ENCODE measurements at places on chromosomes 1 and 21.
A peak's percentile ranks its signal among the peaks of the same experiment; 100 is the strongest.

DNA sequence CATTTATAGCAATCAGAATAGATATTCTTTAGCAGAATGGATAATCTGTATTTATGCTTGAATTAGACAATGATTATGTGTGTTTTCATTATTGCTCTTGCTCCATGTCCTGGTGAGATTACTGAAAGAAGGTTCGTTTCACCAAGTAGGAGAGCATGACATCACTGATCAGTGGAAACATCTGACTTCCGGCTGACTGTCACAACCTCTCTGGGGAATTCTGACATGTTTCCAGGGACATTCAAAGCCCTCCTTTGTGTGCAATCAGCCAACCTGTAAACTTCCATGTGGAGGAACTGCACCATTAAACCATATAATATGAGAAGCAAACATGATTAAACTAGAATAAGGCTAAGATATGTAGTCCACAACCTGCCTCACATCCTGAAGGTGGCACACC is 424.8 kb upstream of the ADGRL4 start:
- DNase-seq = peak; percentile 6

GRCh38 chr1:199551967-199552565 is 475.4 kb upstream of the NR5A2 start:
- peak; percentile 73 for DNase-seq

DNA sequence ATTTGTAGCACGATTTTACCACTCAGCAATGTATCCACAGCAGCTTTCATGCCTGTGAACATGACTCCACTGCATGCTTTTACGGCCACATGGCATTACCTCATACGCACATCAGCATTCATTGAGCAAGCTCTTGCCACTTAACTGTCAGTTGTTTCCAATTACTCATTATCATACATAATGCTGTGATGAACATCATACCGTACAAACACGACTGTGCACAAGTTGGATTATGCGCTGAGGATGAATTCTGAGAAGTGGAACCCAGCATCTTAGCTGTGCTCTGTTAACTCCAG is 9.6 kb downstream of the UMODL1 start:
- DNase-seq = peak; percentile 27

DNA sequence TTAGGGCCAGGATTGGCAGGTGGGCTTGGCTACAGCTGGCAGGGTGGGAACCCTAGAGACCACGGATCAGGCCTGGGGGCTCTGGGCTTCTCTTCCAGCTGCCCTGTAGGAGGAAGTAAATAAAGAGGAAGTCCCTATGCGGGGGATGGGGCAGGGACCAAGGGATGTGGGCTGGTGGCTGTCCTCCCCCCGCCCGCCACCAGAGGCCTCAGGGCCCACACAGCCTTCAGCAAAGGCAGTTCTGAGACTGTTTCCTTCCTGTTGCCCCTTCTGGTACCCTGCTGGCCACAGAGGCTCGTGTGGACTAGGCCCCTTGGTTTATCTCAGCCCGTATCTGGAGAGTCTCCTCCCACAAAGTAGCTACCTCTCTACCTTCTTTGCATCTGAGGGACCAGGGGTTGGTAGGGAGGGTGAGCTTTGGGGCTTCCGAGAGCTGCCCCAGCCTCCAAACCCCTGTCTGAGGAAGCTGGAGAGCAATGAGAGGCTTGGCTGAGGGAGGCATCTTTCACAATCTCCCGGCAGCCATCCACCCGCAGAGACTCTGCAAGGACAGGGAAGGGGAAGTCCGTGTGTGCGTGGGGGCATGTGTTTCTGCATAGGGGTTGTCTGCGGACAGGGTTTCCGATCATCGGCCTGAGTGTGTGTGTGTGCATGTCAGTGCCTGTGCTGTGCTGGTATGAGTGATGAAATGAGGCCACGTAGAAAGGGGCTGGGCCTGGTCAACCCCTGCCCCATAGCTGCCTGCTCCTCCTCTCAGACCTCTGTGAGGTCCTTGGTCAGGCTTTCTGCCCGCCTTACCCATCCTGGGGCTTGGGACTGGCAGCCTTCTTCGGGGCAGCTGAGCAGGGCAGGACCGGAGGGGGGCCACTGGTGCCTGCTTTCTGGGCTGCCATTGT is 12.5 kb downstream of the RPS6KA1 start:
- DNase-seq = peak; percentile 38

- DNase-seq = peak; percentile 64
Observed at GRCh38 chr1:43688594-43689000, 18.7 kb upstream of the ST3GAL3 start.

GRCh38 chr1:53110370-53111072 is 31.9 kb downstream of the SLC1A7 start:
- DNase-seq = peak; percentile 22

GRCh38 chr1:198268784-198269645 is 112.2 kb downstream of the NEK7 start:
- peak; percentile 38 for DNase-seq

DNA sequence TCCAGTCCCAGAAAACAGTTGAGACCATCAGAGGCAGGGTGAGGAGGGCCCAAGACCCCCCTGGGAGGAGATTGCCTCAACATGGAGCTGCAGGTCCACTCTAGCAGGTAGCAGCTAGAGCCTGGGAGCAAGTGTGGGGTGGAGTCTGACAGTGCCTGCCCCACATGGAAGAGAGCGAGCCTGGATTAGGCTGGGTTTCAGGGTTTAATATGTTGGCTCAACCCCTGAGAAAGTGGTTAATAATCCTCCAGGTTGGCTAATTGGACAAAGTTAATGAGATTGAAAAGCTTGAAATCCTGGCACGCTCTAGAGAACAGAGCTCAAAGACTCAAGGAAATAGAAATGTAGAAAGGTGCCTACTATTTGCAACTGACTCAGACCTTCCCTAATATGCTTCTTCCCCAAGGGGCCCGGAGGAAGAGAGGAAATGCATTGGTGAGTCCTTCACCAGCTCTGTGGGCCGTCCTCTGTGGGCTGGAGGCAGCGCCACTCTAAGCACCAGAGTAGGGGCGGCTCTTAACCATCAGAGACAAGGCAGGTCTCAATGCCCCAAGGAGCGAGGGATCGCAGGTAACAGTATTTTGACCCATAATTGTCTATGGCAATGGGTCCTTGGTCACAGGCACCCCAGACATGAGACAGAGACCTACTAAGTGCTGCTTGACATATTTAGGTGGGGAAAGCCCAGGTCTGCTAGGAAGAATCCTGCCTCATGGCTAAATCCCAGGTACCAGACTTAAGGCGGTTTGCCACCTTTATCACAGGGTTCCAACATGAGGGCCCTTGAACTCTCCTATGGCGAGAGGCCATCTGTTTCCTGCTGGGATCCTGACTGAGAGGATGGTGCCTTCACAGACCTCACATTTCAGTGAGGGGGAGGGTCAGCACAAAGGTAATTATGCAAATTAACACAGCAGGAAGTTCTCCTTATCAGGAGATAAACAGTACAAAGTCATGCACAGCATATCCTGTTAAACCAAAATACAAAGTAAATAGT is 33.8 kb downstream of the RSPH1 start:
- peak; percentile 91 for DNase-seq

DNA sequence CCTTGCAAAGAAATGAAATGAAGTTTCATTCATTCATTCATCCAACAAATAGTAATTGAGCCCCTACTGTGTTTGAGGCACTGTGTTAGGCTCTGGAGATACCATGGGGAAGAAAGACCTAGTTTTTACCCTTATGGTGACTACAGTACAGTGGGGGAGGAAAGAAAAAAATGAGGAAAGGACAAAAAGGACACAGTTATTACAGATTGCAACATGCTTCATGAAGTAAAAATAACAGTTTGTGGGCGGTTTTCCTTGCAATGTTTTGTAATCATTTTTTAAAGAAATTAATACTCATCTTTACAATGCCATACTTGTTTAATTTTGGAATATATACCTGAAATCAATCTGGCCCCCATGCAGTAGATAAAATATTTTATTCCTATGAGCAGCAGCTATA is 120.3 kb downstream of the TM2D1 start:
- DNase-seq = no peak

DNA sequence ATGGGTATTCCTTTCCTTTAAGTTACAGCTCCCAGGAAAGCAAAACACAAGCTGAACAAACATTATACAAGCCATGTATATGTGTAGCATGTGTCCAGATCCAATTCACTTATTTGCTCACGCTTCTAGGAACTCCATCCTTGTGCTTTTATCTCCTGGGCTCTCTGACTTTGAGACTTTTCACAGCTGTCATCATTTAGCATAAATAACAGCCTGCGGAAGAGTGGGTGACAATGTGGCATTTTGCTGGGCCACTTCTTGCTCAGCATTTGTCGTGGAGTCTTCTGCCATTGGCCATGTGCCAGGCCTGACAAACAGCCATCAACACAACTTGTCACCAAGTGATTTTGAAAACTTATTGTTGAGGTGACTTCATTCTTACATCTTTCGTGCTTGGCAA is 164.3 kb downstream of the KIF26B start:
- DNase-seq = no peak

GRCh38 chr1:160163615-160164014 is 12.2 kb downstream of the ATP1A4 start:
- no peak for DNase-seq

Measured in kidney tubule cell (primary cell).